ENCODE measurements at places on chromosomes 2 and 18.

DNA sequence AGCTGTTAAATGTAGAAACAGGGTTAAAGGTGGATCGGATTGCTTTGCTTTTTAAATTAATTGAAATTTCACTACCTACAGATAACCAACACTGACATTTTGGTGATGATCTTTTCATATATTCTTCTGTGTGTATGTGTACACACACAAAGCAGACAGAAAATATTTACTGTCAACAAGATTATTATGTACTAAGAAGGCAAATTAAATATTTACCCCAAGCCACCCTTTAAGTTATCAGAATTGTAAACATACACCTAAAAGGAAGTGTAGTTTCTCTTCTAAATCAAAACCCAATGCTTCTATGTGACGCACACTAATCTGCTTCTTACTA is 98.7 kb downstream of the GAREM1 start:
- no peak for DNase-seq

- no peak for DNase-seq
Measured at GRCh38 chr2:60490441-60490840, 63.0 kb downstream of the BCL11A start.

DNA sequence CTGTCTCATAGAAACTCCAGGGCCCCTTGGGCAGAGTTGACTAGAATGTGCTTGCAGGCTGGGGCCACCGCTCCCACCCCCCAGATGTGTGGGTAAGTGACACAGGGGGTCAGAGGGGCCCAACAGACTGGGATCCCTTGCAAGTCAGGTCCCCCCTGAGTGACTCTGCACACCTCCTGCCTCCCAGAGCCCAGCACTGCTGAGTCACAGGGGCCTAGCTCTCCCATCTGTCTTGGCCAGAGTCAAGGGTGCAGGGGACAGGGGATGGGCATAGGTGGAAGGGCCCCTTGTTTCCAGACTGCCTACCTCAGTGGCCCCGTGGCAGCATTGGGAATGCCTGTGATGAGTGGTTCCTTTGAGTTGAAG is 11.4 kb downstream of the SH2D6 start:
- no peak for DNase-seq

DNA sequence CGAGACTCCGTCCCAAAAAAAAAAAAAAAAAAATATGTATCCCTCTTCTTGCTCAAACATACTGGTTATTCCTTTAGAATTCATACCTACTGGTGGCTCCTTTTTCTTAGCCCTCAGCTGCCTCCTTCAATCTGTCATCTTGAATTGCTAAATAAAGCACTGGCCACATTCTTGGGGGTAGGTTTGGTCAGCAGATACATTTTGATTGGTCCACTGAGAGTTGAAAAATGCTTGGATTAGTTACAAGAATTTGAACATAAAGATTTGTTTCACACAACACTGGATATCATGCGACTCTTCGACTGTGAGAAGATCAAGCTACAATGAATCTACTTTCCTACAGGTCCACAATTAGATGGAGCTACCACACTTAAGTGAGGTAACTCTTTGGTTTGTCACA is 906.1 kb upstream of the SLC39A10 start:
- no peak for DNase-seq

GRCh38 chr2:168224346-168224745 is 23.0 kb downstream of the STK39 start:
- DNase-seq = no peak

- DNase-seq = no peak
Measured at GRCh38 chr2:112783187-112783714, 1.0 kb downstream of the IL1A start.

GRCh38 chr18:44246001-44246400 is 434.7 kb upstream of the SETBP1 start:
- no peak for DNase-seq

- no peak for DNase-seq
Measured at GRCh38 chr2:199984159-199984558, 28.8 kb downstream of the MAIP1 start.

- DNase-seq = peak; percentile 49
Measured at GRCh38 chr18:63131106-63131958, 188.2 kb downstream of the BCL2 start.

GRCh38 chr2:44686561-44686960 is 254.9 kb upstream of the SIX3 start:
- DNase-seq = no peak

- DNase-seq = no peak
Measured at GRCh38 chr2:201730651-201731285, 32.3 kb upstream of the MPP4 start.

GRCh38 chr2:112692495-112692911 is 28.3 kb upstream of the NT5DC4 start:
- peak; percentile 77 for DNase-seq

GRCh38 chr2:234690569-234691213 is 193.8 kb upstream of the ARL4C start:
- no peak for DNase-seq

DNA sequence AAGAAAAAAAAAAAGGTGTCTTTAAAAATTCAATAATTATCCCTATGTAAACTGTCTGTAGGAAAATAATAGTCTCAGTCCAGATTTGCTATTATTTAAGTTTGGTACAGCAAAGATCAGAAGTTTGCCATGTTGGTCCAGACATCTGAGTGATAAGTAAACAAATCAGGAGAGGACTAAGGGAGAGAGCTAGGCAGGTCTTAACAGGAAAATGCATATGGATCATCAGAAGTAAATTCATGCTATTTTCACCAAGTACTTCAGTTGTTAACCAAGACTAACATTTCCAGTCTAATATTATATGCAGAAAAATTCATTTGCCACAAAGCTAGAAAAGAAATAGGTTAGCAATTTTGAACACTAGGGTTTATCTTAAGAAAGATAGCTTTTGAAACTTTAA is 95.0 kb upstream of the STK17B start:
- no peak for DNase-seq

DNA sequence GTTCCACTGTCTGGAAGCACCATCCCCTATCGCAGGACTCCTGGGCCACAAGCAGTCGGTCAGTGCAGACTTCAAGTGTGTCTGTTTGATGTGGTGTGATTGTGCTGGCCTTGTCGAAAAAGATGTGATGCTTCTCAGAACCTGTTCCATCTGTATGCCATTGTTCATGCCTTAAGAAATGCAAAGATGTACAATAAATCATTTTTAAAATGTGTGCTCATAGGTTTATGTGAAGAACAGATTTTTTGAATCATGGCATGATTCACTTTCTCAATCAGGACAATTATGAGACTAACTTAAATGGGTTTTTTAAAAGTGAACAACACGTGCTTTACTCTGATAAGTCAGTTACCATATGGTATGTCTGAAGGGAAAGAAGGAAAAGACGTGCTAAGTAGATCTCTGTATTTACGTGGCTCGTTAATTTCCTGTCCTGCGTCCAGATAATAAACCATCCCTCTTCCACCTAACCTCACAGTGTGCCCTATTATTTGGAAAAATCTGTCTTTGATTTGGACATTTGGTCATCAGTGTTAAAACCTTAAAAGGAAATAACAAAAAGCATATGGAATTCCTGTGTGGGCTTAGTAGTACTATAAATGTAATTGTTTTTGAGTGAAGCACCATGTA is 54.9 kb downstream of the PRKRA start:
- no peak for DNase-seq

- DNase-seq = no peak
Measured at GRCh38 chr2:207231967-207232366, 66.2 kb upstream of the KLF7 start.

DNA sequence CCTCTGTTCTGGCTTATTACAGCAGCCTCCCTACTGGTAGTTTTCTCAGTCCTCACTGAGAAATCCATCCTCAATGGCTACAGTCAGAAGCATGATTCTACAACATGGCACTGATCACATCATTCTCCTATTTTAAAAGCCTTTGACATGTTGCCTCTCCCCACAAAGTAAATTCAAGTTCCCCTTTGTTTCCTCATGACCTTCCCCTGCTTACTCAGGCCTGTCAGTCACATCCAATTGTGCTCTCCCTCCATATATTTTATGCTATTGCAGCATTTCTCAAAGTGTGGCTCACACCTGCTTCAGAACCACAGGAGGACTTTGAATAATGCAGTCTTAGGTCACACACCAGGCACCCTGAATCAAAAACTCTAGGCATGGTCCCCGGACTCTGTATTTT is 124.6 kb downstream of the SPOPL start:
- DNase-seq = no peak

DNA sequence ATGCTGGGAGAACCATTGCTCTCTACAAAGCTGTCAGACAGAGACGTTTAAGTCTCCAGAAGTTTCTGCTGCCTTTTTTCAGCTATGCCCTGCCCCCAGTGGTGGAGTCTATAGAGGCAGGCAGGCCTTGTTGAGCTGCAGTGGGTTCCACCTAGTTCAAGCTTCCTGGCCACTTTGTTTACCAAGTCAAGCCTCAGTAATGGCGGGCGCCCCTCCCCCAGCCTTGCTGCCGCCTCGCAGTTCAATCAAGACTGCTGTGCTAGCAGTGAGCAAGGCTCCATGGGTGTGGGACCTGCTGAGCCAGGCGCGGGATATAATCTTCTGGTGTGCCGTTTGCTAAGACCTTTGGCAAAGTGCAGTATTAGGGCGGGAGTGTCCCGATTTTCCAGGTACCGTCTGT is 52.7 kb upstream of the SCYGR2 start:
- peak; percentile 17 for DNase-seq

GRCh38 chr18:44229693-44230108 is 451.0 kb upstream of the SETBP1 start:
- no peak for DNase-seq

DNA sequence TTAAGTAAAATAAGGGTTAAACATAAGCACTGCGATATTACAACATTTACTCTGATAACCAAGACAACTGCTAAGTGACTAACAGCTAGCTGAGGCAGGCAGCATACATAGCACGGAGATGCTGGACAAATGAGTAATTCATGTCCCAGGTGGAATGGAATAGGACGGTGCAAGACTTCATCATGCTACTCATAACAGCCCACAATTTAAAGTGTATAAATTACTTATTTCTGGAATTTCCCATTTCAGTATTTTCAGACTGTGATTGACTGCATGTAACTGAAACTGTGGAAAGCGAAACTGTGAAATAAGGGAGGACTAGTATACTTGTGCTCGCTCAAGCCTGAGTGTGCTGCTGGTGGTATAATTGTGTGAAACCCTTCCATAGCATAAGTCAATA is 12.9 kb downstream of the IER3IP1 start:
- no peak for DNase-seq

Measured in CD4-positive, alpha-beta T cell treated with Interleukin-15 for 1 hour (primary cell).